ENCODE measurements at places on chromosomes 2 and 18.

GRCh38 chr2:32168513-32168912 lies 2.8 kb downstream of the SLC30A6 start:
- DNase-seq = no peak

DNA sequence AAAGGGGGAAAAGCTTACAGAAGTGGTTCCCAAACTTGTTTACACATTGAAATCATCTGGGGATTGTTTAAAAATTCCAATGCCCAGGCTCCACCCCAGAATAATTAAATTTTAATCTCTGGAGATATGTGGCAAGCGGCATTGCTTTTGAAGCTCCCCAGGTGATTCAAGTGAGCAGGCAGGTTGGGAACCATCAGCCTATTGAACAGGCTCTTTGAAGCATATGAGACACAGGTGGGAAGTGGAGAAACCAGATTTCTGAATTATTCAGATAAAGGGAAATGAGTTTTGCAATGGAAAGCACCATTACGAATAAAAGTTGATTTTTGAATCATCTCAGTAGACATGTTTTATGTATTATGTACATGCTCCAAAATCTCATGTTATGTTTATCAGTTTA lies 57.6 kb upstream of the NOSTRIN start:
- DNase-seq = no peak

- DNase-seq = no peak
Observed at GRCh38 chr18:45191795-45192194, 423.5 kb upstream of the SLC14A2 start.

- no peak for DNase-seq
Observed at GRCh38 chr2:164600763-164601162, 20.5 kb downstream of the GRB14 start.

GRCh38 chr2:178296394-178297090 lies 102.2 kb downstream of the OSBPL6 start:
- DNase-seq = no peak

- no peak for DNase-seq
Observed at GRCh38 chr18:58615140-58616132, 13.5 kb downstream of the ALPK2 start.

- DNase-seq = no peak
Observed at GRCh38 chr2:192412394-192412793, 217.7 kb upstream of the TMEFF2 start.

DNA sequence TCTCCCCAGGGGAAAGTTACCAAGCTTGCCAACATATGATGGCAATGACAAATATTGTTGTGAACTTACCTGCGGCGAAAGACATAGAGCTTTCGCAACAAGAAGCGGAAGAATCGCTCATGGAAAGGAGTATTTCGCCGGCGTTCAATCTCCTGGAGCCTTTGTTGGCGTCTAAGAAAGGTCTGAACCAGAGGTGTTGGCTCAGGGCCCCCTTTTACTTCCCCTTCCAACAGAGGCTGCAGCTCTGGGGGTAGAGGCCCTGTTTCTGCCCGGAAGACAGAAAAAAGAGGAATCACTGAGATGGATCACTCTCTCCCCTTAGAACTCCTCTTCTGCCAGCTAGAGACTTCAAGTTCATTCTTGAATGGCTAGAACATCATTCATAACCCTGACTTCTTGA lies 10.8 kb downstream of the GGCX start:
- no peak for DNase-seq

DNA sequence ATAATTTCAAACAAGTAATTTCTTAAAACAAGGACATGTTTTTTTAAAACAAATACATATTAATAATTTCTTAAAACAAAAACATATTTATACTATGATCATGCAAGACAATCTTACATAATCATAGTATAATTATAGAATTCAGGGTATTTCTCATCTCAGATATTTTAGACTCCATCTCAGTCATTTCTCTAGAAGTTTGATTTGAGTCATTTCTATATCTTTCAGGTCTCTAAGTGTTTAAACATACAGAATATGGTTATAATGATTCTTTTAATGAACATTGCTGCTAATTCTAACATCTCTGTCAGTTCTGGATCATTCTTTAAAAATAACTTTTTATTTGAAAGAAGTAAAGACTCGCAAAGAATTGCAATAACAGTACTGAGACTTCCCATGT lies 154.2 kb upstream of the KYNU start:
- no peak for DNase-seq

DNA sequence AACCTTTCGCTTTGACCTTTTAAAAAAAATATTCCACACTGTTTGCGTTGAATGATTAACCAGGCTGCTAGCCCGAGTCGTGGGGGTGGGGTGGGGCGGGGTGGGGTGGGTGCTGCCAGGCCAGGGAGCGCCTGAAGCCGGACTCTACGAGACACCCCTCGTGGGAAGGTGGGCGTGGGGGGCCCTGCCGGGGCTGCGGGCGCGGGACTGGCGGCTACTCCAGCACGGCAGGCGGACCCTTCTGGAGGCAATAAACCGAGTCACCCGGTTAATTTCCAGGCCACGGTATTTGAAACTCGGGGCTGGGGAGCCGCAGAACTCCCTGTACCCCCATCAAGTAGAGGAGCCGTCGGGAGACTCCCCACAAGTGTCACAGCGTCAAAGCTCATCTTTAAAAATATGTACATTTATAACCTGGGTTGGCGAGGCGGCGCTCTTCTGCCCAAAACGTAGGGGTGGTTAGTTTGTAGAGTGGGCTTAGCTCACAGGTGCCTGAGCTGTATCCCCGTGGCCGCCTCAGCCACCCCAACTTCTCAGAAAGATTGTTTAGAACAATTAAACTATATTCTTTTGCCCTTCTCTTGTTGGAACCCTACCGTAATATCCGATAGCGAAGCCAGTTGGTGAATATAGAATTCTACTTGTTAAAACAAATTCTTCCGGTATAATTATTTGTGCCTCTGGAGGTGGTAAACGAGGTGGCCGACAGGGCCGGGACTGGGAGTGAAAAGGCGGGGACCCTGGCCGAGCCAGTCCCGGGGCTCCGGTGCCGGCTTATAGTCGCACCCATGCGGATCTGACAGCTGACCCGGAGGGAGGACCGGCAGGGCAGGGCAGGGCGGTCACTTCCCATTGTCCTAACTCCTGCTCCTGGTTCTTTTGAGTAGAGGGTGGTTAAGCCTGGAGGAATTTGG lies 1.4 kb downstream of the B3GNT2 start:
- no peak for DNase-seq

- no peak for DNase-seq
Observed at GRCh38 chr2:219171231-219171651, 1.4 kb upstream of the SLC23A3 start.

Data from GOT3 (cell line).